ENCODE measurements at places on chromosomes 11 and 22.
A peak's percentile ranks its signal among the peaks of the same experiment; 100 is the strongest.

- DNase-seq: no peak
Observed at GRCh38 chr11:83162377-83162776, 5.4 kb downstream of the PCF11 start.

DNA sequence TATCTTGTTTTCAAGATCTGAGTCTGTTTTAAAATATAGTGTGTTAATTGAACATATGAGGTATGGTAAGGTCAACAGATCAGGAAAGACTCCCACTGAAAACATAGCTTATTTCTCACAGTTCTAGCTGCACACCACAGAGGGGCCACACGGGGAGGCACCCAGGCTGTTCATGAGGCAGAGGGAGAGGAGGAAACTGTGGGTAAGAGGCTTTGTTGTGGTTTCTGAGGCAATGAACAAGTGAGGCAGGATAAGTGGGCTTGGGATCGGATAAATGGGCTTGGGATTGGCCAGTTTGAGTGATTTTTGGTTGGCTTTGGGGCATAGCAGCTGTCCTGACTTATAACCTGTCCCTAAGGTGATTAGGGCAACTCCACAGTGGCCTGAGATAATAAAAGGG lies 242.1 kb downstream of the LUZP2 start:
- no peak for DNase-seq

DNA sequence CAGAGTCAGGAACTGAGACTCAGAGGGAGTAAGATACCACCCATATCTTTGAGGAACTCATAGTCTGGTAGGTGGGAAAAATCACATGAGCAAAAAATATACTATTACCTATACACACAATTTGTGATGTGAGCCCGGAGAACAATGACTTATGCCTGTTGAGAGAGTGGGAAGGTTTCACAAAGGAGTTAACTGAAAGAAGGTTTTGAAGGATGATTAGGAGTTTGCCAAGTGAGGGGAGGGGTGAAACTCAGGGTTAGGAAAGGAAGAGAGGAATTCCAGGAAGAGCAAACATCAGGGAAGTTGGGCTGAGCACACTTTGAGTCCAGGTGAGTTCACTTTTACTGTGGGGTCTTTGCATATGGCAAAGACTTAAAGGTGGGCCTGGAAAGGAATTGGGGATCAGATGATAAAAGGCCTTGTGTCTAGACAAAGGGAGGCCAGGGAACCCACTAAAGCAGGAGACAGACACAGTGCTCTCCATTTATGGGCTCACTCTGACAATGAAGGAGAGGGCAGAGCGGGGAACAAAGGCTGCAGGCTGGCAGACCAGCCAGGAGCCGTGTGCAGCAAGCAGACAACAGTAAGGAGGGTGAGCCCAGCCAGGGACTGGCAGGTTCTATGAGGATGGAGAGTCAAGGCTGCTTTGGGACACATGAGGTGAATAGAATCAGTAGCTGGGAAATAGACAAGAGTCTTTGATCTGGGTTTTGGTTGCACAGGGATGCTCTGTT lies 33.1 kb downstream of the TSPAN18 start:
- no peak for DNase-seq

DNA sequence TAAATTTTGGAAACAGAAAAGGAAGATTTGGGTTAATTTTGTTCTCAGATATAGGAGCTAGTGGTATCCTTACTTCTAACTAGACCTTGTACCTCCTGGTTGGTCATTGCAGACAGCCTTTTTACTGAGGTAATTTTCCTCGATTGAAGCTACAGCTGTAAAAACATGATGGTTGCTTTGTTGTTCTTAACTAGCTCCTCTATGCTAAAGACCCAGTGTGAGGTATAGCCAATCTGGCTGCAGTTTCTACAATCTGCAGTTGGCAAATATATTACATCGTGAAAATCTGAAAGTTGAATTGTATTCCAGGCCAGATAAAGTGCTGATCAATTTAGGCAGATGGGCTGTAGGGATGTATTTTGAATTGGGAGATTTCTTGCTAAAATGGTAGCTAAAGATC lies 116.5 kb downstream of the AASDHPPT start:
- DNase-seq: no peak

DNA sequence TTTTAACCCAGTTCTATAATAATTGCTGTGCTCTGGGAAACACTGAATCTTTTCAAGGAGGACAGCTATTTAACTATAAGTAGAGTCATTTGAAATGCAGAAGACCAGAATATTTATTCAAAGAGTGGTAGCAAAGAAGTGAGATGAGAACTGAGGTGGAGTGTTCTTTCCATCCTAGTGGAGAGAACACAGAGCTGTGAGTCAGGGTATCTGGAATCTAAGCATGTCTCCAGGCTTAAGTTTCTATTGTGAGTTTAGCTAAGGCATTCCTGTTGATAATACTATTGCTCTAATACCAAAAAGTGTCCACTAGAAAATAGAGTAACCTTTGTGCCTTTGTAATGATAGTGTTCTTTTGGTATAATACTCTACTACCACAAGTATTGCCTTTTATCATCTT lies 32.4 kb downstream of the JAM3 start:
- peak; percentile 13 for DNase-seq

- no peak for DNase-seq
Observed at GRCh38 chr22:37014415-37014806, 4.8 kb downstream of the TST start.

- DNase-seq: no peak
Observed at GRCh38 chr11:92848578-92848977, 120.9 kb upstream of the MTNR1B start.

DNA sequence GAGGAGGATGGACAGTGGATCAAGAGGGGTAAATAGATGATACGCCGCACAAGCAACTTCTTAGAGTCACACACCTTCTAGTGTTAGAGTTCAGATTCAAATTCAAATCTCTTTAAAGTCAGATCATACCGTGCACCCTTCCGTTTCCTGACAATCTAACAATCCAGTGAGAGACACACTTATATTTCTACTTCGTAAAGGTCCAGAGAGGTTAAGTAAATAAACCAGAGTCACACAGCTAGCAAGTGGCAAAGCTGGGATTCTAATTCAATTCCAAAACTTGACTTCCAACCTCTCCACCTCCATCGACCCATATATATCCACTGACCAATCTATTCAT lies 34.0 kb downstream of the MIAT start:
- no peak for DNase-seq

- DNase-seq: no peak
Observed at GRCh38 chr11:118263695-118264568, at the start of gene MPZL2. Gene MPZL2, minus strand, starts transcription at chr11:118264297. Its CDS starts 144 bp downstream, at chr11:118264153.

DNA sequence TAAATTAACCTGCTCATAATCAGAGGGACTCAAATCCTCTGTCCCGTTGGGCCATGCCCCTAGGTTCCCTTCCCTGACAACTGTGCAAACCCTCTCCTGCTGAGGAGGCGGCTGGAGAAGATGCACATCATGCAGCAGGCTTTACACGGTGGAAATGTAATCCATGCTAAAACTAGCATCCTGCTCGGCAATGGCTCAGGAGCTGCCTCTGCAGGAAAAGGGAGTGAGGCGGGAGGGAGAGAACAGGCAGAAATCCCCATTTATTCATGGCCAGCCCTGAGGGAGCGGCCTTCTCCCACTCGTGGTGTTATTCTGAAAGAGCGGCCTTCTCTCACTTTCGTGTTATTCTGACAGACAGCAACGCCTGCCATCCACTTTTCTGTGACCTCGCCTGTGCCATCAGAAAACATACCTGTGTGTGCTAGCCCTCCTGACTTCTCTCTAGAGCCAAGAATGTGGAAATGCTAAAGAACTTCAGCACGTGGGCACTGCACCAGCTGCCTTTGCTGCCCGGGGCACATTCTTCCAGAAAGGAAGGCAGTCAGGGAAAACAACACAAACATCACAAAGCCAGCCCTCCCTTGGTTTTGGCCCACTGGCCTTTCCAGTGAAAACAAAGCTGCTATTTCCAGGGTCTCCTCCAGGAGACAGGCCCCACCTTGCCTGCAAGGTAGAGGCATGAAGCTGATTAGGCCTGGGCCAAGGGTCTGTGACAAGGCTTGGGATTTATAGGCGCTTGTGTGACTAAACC lies 62.9 kb upstream of the BID start:
- DNase-seq: no peak

GRCh38 chr11:70072861-70073755 lies 5.0 kb upstream of the ANO1 start:
- no peak for DNase-seq

GRCh38 chr11:18749681-18750319 lies 23.8 kb upstream of the IGSF22 start:
- peak; percentile 69 for DNase-seq

- no peak for DNase-seq
Observed at GRCh38 chr11:64265176-64266160, 14.1 kb downstream of the PLCB3 start.

- no peak for DNase-seq
Observed at GRCh38 chr22:46022881-46023512, 46.0 kb upstream of the WNT7B start.

- peak; percentile 57 for DNase-seq
Observed at GRCh38 chr11:122375687-122376399, 259.8 kb upstream of the BLID start.

DNA sequence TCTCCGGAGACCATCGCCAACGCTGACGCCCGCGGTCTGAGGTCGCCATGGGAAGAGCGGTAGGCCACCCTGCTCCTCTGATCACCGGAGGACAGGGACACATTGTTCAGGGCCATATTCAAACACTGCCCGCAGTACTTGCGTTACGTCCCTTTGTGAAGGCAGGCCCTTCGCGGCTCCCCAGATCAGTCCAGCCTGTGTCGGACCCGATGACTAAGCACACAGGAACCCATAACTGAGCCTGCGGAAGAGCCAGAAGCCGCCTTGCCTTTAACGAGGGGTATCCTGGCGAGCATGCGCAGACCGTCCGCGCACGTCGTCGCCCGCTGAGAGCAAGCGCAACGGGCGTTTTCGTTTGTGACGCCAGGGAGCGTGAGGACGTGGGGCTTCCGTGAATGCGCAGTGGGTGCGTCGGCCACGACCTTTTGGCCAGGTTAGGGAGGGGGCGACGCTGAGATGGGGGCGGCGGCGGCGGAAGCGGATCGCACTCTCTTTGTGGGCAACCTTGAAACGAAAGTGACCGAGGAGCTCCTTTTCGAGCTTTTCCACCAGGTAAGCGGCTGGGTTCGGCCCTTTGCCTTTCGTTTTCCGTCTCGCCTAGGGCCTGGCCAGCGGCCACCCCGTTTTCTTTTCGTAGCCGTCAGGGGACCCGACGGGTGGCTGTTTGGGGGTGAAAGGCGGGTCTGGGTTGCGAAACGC lies at the start of the genes C11orf71 and RBM7:
Gene C11orf71 (minus strand): TSS at position 296 of the 699 bp plus-strand sequence. CDS start 180 bp downstream, at position 116.
Gene RBM7 (plus strand): TSS at position 451 of the 699 bp plus-strand sequence. CDS start 6 bp downstream, at position 457.
- peak; percentile 99 for DNase-seq

DNA sequence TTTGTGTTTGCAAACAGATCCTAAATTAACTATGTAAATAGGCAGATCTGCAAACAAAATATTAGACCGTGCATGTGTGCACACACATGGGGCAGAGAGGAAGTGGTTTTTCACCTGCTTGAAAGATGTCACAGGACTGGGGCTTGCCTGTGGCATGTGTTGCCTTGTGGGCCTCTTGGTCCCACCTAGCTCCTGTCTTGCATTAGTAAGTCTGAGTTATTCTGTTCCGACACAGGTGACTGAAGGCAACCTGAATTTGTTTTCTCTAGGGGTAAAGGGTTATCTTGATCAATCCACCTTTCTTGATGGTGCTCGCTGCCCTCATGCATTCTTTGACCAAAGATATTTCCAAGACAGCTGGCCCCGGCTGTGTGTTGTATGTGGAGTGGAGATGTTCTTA lies 667.5 kb downstream of the NTM start:
- DNase-seq: no peak

GRCh38 chr11:32821517-32821916 lies 8.2 kb upstream of the PRRG4 start:
- DNase-seq: no peak

DNA sequence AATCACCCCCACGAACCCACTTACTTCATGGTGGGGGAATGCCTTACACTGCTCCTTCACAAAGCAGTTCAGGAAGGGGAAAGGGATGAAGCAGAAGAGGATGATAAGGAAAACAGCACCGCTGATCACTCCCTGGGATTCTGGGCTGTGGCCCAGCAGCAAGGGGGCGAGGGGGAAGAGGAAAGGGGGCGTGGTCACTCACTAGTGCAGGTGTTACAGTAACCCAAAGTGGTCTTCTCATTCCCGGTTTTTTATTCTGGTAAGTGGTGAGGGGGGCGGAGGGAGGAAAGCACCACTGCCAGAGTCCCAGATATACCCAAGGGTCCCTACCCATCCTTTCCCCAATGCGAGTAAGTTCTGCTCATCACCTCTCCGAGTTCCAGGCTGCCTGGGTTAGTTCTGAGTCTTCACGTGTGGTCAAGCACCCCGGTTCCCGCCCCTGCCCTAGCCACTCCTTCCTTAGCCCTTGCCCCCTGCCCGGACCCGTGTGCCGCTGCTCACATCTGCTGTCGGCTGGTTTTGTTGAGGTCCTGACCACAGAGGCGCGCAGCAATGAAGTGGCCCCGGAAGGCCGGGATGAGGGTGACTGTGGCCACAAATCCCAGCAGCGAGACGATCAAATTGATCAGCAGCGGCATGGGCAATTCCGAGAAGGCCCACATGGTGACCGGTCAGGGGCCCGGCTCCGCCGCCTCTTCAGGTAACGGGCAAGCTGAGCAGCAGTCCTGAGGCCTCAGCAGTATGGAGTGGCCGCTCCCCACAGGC lies 477 bp downstream of the DPAGT1 start:
- no peak for DNase-seq

- DNase-seq: no peak
Observed at GRCh38 chr22:41597635-41597953, 8.0 kb upstream of the PMM1 start.

DNA sequence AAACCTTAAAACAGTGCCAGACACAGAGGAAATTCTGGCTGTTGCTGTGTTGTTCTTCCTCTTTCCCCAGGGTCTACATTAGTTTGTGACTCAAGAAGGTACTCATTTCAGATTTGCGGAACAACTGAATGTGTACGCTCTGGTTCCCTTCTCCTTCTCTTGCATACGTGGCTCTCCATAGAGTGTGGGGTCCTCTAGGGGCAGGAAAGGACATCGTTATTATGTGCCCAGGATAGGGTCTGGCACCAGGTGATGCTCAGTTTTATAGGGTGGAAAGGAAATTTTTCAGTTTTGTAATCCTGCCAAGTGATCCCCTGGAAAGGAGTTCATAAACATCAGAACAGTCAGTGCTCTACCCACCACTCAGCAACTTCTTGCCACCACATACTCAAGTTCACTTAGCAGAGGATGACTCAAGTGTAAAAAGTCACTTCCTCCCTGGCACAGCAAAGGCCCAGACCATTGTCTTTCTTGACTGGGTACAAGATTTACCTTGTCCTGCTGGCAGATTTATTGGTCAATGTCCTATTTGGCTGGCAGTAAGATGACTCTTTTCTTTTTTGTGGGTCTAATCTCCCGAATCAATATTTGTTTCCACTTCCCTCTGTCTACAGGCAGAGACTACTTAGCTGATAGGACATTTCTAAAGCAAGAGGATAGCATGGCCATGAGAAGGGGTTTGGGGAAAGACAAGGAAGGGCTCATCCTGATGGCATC lies 246.0 kb upstream of the TENM4 start:
- no peak for DNase-seq

GRCh38 chr11:131868629-131869507 lies 498.5 kb downstream of the NTM start:
- DNase-seq: no peak

DNA sequence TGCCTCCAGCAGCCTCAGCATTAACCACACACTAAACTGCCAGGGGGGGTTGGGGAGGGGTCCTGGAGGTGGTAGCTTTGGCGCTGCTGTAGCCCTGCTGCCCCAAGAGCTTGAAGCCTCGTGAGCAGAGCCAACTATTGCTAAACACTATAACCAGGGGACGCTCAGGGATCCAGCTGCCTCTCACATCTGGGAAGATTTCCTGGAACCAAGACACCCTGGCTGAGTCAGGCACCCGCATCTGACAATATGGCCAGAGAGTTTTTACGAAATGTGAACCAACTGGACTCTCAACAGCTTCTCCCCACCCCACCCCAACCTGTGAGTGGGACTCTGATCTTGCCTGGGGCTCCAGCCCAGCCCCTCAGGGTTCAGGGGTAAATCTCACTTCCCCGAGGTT lies 14.3 kb downstream of the C1QTNF6 start:
- DNase-seq: no peak

Measured in fibroblast of skin of scalp (primary cell).